ENCODE measurements at places on chromosomes 11 and 22.

DNA sequence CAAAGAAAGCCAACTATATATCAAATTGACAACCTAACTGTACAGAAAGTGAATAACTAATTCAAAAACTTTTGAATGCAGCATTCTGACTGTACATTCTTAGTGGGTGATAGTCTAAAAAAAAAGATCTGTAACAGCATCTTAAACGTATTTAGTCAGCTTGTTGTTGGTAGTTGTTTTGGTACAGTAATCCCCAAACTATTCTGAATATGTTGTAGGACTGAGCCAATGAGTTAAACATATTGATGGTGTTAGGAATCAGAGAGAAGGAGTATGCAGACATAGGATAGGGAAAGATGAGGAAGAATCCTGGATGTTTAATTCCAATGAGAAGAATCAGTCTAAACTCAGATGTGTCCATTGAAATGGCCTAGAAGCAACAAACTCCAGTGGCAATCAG lies 41.9 kb upstream of the KIRREL3 start:
- DNase-seq, result no peak

- peak; percentile 64 for DNase-seq
These were observed at the start of gene TCIRG1 for GRCh38 chr11:68038718-68039525. Gene TCIRG1 (plus strand): TSS chr11:68039025. CDS start chr11:68041272, 2,247 bp downstream.

DNA sequence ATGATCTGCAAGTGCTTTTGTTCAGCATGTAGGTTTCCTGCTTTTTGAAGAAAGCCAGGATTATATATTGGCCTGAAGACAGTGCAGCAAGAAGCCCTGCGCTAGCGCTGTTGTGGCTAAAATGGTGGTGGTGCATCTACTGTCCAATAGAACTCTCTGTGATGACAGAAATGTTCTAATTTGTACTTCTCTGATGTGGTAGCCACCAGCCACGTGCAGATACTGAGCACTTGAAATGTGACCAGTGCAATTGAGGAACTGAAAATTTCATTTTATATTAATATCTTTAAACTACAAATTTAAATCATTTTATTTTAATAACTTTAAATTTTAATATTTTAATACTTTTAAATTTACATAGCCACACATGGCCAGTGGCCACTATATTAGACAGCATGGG lies 73.0 kb upstream of the PAX6 start:
- no peak for DNase-seq

DNA sequence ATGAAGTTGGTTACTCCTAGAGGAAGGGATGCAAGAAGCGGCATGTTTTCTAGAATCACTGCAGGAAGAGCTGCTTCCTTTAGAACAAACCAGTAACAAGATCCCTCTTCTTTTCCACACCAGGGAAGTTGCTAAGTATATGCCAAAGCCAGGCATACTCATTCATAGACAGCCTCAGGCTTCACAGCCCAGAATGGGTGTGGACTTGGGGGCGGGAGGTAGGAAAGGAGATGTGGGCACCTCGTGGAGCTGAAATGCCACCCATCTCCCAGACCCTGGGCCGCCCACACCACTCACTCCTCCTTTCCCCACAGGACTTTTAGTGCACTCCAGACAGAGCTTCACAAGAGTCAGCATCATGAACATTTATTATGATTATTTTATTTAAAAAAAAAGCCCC lies 16.0 kb upstream of the TMEM121B start:
- DNase-seq, result no peak

DNA sequence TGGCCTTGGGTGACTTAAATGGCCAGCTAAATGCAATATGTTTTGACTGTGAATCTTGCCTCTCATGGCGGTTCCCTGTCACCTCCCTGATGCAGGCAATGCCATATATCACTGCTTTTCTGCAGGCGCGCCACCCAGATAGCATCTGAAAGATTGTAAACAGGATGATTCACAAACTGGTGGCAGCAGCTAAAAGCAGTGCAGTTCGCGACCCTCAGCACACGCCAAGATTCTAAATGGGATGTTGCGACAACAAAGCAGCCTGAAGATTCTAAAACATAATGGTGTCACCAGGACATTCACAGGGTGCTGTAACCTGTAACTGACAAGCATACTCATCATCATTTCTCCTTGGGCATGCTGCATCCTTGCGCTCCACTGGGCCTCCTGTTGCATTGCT lies 440.4 kb upstream of the CADM1 start:
- no peak for DNase-seq

- no peak for DNase-seq
These were observed 205.6 kb downstream of the DDX10 start for GRCh38 chr11:108870373-108871020.

- DNase-seq, result no peak
These were observed 453 bp upstream of the MAFF start for GRCh38 chr22:38201371-38201710.

DNA sequence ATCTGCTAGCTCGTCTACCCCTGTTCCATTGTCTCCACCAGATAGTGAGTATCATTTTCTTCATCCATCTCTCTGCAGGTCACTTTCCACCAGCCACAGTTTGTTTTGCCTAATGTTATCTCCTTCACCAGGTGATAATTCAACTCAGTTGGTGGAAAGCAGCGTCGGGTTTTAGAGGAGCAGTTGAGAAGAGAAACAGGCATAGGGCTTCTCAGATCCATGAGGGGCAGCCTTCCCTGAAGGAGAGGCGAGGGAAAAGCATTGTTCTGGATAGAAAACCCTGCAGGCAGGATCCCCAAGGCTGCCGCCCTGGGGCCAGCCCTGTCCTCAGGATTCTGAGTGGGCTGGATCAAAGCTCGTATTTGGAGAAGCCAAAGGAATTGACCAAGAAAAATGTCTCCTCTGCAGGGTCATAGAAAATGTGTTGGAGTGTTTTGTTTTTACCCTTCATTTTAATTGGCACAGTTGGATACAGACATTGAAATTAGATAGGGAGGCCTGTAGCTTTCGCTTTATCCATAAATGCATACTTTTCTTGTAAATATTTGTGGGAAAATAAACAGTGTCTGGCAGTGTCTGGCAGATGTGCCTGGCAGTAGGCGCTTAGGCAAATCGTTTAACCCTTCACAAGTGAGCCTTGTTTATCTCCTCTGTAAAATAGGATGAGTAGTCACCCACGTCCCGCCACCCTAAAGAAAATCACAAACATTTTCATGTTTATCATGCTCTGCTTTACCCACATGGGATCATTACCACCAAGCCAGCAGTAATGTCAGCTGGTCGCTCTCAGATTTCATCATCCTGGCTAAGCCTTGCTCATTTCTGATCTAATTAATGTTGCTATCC lies 73.4 kb upstream of the TTC12 start:
- DNase-seq, result no peak

- no peak for DNase-seq
These were observed 24.9 kb downstream of the CD44 start for GRCh38 chr11:35163702-35164496.

DNA sequence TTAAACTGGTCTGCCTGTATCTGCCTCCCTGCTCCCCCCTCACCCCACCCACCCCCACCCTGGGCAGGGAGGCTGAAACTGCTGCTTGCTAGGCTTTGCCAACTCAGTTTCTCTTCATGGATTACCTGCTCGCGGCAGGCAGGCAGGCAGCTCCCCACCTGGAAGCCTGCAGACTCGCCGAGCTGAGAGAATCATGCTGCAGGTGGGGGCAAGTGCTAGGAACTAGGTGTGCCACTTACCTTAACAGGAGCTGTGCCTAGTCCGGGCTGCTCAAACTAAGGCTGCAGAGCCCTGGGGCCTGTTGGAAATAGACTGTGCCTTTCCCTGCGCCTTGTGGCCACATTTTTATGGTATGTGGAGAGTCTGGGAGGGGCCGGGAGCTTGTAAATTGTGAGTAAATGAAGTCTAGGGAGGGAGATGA lies 30.3 kb downstream of the MARK2 start:
- no peak for DNase-seq

DNA sequence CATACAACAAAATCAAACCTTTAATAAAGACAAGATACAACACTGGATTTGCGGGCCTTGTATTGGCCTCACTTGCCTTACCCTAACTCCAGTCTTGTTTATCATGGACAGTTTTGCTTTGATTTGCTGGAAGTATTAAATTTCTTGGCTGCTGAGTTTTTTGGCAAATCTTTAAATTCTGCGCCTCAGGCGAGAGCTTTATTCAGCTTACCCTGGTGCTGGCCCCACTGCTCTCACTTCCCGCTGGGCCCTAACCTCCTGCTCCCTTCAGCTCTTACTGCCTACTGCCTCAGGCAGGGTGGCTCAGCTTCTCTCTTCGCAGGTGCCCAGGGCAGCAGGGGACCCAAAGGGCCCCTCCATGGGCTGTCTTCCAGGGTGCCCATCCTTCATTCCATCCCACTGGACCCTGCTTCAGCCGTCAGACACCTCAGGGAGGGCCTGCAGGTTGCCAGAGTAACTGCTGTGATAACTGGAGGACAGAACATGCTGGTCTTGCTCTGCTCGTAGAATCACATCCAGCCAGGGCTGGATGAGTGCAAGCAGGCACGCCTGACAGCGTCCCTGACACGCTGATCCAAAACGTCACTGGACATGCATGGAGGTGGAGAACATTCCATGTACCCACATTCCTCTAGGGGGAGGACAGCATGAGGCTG lies 45.7 kb upstream of the TUB start:
- peak; percentile 65 for DNase-seq

GRCh38 chr11:69630424-69630823 lies 10.5 kb upstream of the CCND1 start:
- DNase-seq, result no peak

GRCh38 chr11:130840679-130841078 lies 75.6 kb downstream of the SNX19 start:
- no peak for DNase-seq

DNA sequence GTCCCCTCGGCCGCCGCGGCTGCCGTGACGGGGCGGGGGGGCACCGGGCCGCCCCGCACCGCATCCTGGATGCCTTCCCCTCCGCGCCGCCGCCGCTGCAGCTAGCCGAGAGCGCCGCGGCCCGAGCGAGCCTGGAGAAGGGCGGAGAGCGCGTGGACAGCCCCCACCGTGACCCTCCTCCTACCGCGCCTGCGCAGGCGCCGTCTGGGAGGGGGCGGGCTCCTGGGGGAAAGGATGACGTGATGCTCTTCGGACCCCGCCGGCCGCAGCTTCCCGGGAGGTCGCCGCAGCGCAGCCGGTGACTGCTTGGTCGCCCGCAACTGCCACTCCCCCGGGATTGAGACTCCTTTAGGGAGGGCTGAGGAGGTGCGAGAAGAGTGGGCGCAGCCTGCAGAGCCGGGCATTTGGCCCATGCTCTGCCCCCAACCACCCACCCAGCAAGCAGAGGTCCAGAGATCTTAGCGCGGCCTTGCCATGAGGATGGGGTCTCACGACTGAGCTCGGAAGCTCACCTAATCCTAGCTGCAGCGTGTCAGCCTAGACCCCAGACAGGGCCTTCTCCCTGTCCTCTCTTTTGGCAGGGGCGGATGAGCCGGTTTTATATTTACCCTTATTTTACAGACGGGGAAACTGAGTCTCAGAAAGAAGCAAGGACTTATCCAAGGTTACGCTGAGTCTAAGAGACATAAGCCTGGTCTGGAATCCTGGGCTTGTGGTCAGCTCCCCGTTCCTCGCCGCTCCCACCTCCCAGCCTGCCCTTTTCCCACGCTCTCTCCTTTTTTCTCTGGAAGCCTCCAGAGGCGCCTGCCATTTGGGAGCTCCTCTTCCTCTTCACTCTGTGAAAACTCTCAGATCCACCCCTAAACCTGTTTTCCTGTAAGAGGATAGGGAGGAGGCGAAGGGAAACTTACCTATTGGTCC lies at the start of gene DENND5A:
DENND5A (minus strand) TSS at position 140 of the 921 bp plus-strand sequence. CDS start 281 bp downstream, outside the sequence.
- DNase-seq, result peak; percentile 95
